Fibroblast of skin of abdomen (primary cell): ENCODE measurements at places on chromosomes 7 and 10.

DNA sequence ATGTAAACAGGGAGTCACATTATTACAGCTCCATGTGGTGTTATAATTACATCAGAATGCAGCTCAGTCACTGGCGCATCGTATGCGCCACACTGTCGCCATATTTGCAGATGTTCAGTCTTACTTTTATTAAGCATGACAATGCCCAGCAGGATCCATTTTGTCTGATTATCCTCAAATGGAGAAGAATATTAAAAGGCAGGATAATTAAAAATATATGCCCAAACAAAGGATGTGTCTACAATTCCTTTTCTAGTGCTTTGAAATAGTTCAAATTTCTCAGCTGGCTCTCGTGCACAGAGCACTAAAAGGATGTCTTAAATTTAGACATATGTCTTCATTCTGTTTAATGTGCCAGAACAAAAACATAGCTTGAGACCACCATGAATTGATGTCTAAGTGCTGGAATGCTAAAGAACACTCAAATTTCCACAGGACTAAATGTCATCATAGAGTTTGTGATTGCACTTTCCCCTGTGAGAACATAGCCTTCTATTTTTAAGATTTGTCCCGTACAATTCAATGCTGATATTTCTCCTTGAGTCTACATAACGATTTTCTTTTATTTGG lies 168.0 kb downstream of the DKK1 start:
- DNase-seq = peak; percentile 58

GRCh38 chr10:123266971-123267370 lies 112.8 kb downstream of the BUB3 start:
- DNase-seq = peak; percentile 53

DNA sequence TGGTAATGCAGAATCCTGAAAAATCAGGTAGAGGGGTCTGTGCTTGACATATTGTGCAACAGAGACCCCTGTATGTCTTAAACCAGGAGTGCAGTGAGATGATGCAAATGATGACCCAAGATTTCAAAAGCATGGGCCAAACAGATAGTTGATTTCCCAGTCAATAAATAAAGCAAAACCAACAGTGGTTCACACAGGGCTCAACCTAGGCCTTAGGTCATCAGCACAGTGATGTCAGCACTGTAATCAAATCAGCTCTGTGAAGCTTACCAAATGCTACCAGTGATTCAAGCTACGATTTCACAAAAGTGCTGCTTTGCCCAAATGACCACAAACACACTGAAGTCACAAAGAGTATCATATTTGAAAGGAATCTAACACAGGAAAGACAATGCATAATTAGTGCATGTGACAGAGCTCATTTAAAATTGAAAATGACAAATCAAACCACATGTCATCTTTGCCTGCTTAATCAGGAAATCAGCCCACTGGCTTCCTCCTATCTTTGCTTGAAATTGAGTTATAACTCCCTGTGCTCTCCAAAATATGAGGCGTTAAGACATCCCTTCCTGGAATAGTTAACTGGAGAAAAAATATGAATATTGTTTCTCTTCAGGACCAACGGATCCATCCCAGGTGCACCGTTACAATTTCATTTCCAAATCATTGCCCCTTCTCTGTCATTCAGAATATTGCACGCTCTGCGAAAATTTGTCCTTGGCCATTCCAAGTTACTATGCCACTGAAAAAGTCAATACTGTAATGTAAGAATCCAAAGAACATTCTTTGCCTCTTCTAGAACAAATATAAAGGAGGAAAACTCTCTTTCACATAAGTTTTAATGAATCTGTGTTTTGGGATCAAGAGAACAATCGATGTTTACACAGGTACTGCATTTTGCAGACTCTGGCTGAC lies 41.9 kb upstream of the ASL start:
- no peak for DNase-seq

DNA sequence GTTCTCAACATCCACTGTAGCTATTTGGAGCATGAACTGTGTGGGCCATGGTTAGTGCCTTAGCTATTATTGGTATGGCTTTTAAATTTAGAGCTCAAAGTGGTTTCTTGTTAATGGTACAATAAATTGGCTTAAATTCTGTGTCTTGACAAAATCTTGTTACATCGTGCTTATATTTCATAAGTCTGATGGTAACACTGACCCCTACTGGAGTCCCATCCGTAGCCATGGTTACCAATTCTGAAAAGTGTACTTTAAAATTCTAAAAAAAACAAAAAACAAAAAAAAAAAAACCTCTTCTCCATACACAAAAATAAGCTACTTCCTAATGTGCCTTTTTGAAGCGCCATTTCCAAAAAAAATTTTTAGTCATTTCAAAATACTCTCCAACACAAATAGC lies 6.4 kb upstream of the RPP30 start:
- peak; percentile 22 for DNase-seq

- no peak for DNase-seq
Measured at GRCh38 chr7:37028909-37029440, 304.7 kb upstream of the AOAH start.
